ENCODE measurements at places on chromosomes 3 and 15.

DNA sequence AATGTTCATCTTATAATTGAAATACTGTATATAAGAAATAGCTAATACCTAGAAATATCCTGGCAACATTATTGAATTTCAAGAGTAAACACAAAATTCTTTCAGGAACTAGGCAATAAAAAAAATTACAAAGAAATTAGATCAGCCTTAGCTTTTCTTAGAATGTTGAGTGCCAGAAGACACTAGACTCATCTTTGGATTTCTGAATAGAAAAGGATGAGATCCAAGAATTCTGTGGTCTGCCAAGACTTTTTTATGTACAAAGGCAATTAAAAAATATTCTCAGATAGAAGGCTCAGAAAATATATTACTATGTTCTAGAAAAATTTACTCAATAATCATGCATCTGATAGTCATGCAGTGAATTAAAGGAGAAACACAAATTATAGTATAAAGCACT, 294.5 kb upstream of the CDIN1 start:
- no peak for DNase-seq

- no peak for DNase-seq
These were observed 9.2 kb downstream of the EIF3J start for GRCh38 chr15:44545913-44546802.

DNA sequence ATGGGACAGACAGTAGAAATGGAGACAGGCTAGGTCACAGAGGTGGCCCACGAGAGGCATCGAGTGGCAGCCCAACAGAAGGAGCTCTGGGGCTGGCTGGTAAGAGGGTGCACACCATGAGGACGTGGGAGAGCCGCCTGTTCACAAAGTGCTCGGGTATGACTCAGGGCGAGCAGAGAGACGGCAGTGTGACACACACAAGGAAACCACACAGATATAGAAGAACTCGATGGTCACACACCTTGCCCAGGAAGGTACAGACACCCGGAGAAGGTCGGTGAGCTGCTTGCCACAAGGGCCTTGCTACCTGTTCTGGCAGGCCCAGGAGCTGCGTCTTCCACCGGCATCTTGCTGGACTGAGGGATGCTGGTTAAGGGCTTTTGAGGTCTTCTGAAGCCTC, 50.2 kb downstream of the CA12 start:
- no peak for DNase-seq

DNA sequence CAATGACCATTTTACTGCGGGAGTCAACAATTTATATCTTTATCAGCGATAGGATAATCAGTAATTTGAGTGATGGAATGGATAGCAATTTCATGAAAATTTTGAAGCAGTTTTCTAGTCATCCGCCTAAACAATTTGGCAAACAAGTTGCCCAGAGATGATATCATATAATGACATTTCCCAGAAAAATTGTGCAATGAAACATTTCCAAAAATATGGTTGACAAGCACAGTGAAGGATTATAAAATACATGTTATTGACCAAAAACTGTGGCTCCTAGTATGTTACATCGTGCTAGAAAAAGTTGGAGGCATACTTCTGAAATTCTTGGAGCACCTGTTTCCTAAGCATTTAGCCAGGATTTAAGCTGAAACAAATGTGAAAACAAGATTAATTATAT, 145.1 kb downstream of the GHSR start:
- no peak for DNase-seq
